NCI-H226 (cell line): ENCODE measurements at places on chromosomes 16 and 17.

- peak; percentile 78 for DNase-seq
Measured at GRCh38 chr16:89363621-89364393, 126.6 kb downstream of the ANKRD11 start.

DNA sequence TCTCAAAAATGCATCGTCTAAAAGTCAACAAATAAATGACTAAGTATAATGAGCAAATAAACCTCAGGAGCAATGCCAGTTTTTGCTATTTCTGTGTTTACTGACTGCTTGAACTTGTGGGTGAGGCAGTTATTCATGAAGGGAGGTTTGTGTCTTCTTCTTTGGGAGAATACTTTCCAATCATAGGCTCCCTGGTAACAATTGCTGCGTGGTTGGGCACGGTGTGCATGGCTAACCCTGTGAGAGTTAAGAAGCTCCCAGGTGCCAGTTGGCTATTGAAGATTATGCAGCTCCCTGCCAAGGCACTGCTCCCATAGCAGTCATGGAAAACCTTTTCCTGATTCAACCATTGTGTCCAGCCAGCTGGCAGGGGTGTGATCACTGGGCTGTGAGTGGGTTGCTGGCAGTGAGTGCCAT lies 775.9 kb upstream of the GOT2 start:
- no peak for DNase-seq

GRCh38 chr17:12794919-12795532 lies 5.7 kb downstream of the ARHGAP44 start:
- DNase-seq, result no peak

DNA sequence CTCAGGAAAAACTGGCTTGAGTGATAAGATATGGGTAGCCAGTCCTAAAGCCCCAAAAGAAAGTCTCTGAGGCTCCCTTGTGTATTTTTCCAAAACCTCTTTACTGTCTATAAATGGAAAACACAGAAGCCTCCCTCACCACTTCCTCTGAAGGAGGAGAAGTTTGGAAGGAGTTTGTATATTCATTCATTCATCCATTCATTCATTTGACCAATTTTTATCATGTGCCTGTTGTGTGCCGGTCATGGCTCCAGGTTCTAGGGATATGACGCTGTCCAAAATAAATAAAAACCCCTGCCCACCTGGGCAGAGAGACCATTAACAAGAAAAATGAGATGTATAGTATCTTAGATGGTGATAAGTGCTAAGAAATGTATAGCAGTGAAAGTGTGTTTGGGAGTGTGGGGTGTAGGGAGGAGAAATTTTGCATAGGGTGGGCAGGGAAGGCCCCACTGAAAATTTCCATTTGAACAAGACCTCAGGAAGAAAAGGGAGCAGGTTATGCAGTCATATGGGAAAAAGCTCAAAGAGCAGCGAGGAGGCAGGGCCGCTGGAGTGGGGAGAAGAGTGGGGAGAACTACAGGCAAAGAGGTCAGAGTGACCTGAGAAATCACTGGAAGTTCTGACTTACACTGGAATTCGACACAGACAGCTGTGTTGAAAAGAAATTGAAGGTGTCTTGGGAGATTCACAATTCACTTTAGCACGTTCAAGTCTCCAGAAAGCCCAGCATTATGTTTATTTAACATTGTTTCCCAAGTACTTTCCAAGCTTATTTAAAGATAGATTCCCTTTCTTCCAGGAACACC lies 6.1 kb upstream of the WIPI1 start:
- DNase-seq, result no peak

DNA sequence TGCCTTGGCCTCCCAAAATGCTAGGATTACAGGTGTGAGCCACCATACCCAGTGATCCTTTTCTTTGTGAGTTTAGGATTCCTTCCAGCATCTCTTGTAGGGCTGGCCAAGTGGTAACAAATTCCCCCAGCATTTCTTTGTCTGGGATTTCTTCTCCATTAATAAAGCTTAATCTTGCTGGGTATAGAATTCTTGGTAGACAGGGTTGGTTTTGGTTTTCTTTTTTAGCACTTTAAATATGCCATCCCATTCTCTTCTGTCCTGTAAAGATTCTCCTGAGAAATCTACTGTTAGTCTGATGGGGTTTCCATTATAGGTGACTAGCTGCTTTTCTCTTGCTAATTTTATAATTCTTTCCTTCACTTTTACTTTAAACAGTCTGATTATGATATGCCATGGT lies 173.0 kb upstream of the TOM1L1 start:
- no peak for DNase-seq

DNA sequence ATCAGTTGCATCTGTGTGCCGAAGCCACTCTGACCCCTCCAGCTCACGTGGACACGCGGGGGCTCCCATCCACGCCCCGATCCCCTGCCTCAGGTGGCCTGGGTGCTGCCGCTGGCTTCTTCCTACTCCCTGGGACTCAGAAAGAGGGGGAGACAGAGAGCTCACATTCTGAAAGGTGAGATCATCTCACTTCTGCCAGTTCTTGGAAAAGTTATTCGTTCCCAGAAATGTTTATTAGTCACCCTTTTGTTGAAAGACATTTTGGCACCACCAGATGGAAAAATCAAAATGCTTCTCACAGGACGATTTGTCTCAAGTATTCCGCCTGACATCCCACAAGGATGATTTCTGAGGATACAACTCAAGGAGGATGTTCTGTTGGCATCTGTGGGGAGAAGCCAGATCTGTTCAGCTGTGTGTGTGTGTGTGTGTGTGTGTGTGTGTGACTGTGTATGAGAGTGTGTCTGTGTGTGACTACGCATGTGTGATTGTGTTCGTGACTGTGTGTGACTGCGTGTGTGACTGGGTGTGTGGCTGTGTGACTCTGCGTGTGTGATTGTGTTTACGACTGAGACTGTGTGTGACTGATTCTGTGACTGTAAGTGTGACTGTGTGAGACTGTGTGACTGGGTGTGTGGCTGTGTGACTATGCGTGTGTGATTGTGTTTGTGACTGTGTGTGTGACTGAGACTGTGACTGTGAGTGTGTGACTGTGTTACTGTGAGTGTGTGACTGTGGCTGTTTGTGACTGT lies 207.3 kb downstream of the NTN1 start:
- peak; percentile 84 for DNase-seq

- DNase-seq, result peak; percentile 92
Measured at GRCh38 chr16:24852281-24852721, 6.5 kb downstream of the SLC5A11 start.

GRCh38 chr16:50271148-50272041 lies 5.0 kb downstream of the ADCY7 start:
- DNase-seq, result no peak

GRCh38 chr17:63842173-63842539 lies 329 bp downstream of the SMARCD2 start:
- DNase-seq, result no peak

GRCh38 chr17:75457047-75457654 lies 716 bp downstream of the TMEM94 start:
- no peak for DNase-seq

DNA sequence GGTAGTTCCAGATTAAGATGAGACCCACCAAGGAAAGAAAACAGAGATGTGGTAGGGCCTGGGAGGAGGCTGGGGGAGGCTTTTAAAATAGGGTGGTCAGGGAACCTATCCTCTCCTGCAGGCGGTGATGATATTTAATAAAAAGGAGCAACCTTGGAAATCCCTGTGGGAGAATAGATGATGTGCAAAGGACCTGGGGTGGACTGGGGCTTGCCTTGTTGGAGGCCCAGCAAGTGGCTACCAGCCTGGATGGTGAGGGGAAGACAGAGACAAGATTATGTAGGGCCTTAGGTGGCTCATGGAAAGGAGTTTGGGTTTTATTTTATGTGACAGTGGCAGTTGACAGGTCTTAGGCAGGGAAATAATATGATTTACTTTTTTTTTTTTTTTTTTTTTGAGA lies 1.8 kb downstream of the POLR3E start:
- no peak for DNase-seq

GRCh38 chr16:7458144-7458543 lies 125.5 kb downstream of the RBFOX1 start:
- no peak for DNase-seq
